ENCODE measurements at places on chromosomes 1 and 21.

DNA sequence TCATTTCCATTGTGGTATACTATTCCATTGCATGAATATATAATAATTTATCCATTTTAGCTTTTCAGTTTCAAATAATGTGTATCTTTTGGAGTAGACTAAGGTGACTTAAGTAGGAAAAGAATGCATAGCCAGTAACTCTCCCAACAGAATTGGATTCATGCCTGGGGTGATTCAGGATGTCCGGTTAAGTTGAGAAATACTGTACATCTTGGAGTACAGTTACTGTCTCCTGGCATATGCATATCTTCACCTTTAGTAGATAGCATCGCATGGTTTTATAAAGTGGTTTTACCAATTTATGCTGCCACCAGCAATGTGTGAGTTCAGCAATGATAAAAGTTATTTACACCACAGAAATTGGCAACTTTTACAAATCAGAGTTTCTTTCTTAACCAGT lies 18.6 kb upstream of the SLC6A9 start:
- DNase-seq, result no peak

DNA sequence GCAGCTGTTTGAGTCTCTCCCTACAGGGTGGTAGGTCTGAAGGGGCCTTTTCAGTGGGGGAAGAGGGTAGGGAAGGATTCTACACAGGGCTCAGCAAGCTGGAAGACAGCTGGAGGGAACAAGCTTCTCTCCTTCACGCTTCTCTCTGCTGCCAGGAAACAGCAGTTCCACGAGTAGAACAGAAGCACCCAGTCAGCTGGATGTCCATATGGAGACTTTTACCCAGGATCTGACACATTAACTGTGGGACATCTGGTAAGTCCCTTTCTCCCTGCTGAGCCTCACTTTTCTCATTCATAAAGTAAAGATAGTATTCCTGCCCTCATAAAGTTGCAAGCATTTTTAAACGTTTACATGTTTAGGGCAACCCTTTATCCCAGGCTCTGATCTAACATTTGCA lies 280.3 kb downstream of the OMA1 start:
- DNase-seq, result no peak

- DNase-seq, result no peak
These were observed 104.8 kb downstream of the DHRS3 start for GRCh38 chr1:12513181-12513580.

GRCh38 chr1:24726741-24727140 lies 18.5 kb upstream of the CLIC4 start:
- DNase-seq, result no peak

DNA sequence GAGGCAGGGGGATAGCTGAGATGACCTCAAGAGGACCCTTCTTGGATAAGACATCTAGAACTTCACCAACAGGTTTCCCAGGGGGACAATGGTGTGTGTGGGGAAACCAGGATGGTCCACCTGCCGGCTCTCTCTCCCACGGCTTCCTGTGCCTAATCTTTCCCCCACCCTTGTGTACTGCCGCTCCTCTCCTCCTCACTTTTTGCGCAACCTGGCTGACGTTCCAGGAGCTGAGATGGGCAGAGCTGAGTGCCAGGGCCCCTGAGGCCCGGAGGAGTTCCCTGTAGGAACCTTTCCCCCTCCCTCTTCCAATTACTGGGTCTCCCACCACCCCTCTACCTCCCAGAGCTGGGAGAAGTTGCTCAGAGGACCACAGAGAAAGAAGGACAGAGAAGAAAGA lies 6.9 kb downstream of the SLC26A9 start:
- DNase-seq, result no peak

DNA sequence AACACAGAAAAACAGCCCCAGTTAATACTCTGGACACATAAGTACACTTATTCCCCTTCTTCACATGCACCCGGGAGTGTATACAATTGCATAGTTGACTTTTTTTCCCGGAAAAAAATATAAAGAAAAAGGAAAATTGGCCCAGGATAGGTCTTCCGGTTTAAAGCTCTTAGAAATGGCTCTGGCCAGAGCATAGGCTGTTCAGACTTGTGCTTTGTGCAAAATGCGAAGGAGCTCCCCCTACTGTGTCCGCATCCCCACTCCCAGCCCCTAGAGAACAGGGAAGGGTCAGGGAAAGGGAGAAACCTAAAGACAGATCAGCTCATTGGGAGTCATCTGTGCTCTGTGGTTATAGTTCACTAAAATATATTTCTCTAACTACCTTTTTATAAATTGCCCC lies 5.5 kb upstream of the MTMR11 start:
- DNase-seq, result no peak

- peak; percentile 65 for DNase-seq
These were observed 1.1 kb upstream of the TMEM82 start for GRCh38 chr1:15740924-15741850.

DNA sequence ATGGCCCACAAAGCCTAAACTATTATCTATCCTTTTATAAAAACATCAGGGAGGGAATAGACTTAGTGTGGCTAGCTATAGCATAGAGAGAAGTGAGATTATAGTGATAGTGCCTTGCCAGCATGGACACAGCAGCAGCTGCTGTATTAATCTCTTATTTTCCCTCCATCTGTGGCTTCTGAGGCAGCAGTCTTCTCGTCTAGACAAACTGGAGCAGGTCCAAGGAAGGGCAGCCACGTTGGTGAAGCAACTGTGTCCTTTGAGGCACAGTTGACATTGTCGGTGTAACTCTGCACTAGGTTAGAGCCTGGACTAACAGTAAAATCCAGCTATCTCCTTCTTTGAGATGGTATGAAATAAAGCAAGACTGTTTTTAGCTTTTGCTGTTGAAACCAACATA lies 131.3 kb downstream of the CACHD1 start:
- DNase-seq, result peak; percentile 33

DNA sequence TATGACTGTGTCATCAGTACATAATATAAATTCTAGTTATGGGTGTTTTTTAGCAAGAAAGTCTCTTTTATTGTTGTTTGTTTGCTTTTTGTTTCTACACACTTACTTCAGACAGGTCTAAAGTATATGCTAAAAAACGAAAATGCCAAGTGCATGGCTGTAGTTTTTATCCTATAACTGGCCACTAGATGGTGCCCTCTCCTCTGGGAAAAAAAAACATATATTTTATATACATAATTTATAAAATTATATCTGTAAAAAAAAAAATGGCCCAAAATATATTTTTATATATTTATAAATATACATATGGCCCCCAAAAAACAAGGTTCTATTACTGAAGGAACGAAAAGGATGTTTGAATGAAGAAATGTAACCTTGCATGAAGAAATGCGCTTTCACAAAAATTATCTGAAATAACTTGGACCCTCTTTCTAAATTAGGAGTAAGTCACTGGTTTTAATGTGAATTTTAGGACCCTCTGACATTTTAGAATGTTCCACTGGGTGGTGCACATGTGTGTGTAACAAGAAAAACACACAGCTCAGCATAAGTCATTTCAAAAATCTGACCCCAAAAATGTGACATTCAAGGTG lies 93.5 kb downstream of the TTLL7 start:
- DNase-seq, result peak; percentile 41

DNA sequence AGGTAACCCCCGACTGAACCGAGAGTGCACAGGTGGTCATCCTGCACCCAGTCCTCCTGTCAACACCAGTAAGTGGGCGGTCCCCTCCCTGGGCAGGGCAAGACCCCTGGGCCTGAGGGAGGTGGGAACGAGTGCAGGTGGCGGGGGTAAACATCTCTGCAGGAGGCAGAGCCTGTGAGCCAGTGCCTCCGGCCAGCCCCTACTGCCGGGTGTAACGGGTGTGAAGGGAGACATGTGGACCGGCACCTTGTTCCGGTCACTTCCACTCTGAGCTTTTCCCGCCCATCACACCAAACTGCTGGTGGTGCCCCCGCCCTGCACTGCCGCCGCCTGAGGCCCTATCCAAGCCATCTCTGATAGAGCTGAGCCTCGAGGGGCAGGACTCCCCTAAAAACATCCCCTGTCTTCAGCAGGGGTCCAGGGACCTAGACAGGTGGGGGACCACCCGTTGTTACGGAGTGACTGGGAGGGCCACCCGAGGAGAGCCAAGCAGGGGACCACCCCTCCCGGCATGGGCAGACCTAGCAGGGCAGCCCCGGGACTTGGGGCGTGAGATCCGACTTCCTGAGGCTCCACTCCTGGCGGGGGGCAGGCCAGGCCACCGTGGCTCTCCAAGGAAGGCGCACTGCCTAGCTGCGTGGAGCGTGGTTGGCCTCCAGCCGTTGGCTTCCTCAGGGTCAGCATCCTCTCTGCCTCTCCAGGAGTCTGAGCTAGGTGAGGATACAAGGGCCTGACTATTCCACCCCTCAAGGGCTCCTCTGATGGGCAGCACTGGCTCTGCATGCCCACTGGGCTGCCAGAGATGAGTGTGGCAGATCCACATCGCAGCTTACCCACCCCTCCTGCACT lies 43.8 kb upstream of the LBR start:
- no peak for DNase-seq

DNA sequence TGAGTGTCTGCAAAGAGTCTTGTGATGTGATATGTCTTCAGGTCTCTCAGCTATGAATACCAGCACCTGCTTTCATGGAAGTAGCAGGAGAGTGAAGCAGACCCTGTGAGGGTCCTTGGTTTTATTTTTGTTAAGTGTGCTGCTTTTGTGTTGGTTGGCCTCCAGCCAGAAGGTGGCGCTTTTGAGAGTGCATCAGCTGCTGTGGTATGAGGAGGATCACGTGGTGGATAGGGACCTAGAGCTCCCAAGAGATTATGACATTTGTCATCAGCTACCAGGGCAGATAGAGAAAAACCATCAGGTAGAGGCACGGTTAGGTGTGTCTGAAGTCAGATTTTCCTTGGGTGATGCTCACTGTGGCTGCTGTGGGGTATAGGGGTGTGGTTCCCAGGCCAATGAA lies 1232.1 kb downstream of the MRPL39 start:
- no peak for DNase-seq

GRCh38 chr1:192445839-192446489 lies 129.2 kb downstream of the RGS21 start:
- DNase-seq, result peak; percentile 60

- DNase-seq, result no peak
These were observed 11.4 kb upstream of the PRMT2 start for GRCh38 chr21:46624050-46624449.

DNA sequence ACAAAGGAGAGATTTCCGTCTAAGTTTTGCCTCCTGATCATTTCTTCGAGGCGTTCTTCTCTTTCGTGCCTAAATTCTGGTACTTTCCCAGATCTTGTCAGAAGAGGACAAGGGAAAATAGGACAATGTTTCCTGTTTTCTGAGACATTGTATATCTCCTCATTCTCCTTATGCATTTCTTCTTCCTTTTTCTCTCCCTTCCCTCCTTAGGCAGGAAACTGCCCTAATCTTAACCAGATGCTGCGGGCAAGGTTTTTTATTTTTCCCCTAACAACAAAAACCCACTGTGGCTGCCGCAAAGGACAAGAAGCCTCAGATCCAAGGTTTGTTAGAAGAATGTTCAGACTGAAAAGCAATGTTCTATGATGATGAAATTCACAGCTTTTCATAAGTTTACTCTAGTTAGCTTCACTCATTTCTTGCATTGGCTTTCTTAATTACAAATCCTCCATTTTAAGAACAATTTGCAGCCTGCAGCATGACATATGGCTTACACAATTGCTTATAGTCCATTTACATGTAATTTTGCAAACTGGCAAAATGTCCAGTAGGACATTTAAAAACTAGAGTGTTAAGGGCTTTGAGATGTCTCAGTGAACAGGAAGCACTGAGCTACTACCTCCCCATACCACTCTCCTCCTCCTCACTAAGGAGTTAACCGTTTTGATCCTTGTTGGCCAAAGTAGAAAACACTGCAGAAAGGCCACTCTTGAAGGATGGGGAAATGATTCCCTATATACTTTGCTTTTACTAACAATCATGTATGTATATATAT lies 624 bp downstream of the CTSK start:
- DNase-seq, result peak; percentile 3

- DNase-seq, result no peak
These were observed 362.6 kb upstream of the C1orf87 start for GRCh38 chr1:60436186-60436585.

DNA sequence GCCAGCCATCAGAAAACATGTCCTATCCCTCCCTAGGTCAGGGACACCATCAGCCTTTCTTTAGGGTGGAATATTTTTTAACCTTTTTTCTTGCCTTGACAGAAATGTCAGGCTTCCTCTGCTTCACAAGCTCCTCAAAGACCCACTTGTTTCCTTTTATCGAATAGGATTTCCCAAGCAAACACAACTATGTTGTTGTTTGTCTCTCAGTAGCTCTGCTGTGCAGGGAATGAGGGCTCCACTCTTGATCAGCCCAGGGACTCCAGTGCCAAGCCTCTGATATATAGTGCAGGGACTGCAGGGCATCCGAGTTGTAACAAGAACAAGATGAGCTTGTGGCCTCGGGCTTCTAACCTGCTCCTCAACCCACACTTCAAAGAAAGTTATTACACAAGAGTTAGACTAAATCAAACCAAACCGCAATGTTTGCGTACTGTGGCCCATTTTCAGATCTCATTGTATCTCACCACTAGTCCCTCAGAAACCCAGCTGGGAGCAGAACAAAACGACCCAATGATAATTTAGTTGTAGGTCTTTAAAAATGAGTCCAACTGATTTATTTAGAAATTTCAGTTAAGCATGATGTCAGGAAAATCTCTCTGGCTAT lies 108.1 kb downstream of the ATG4C start:
- DNase-seq, result no peak

- DNase-seq, result no peak
These were observed 158.8 kb downstream of the C1orf21 start for GRCh38 chr1:184545601-184546000.

- DNase-seq, result no peak
These were observed 1.5 kb downstream of the TRNP1 start for GRCh38 chr1:26994787-26995517.

Data from hematopoietic multipotent progenitor cell treated with erythropoietin and hydrocortisone succinate and interleukin-3 and kit ligand, for 8 days (in vitro differentiated cells).